ENCODE measurements at places on chromosomes 2 and 18.

- no peak for DNase-seq
Observed at GRCh38 chr2:240601061-240601830, 14.7 kb downstream of the CAPN10 start.

DNA sequence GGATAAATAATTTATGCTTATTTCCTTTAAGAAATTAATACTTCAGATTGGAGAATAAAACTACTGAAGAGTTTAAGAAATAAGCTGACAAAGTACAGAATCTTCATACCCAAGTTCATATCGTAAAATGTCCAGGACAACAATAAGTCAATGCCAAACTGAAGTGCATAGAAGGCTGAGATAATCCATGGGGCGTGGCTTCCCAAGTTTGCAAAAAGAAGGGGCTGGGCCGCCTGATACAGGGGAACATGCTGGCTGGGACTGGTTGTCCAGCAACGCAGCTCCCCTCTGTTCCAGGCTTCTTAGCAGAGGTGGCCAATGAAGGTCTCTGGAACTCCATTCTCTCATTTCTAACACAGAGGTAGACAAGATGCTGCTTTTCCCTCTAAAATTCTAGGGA lies 189.5 kb upstream of the SPOPL start:
- DNase-seq = no peak

- DNase-seq = no peak
Observed at GRCh38 chr2:76760367-76760704, 761.8 kb downstream of the LRRTM4 start.

DNA sequence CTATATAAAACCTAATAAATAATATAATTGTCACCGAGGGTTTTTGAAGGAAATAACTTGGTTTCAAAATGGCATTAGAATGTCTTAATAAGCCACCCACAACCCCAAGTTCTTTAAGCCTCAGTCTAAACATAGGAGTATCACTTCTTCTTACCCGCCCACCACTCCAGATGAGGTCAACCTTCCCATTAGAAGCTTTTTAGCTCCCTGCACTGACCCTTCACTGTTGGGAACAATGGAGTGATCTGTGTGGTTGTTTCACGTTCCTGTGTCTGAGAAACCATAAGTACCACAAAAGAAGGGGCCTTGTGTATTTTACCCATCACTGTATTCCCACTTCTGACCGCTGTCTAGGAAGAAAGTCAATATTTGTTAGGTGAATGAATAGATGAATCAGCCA lies 326.3 kb upstream of the ZNF521 start:
- DNase-seq = no peak

DNA sequence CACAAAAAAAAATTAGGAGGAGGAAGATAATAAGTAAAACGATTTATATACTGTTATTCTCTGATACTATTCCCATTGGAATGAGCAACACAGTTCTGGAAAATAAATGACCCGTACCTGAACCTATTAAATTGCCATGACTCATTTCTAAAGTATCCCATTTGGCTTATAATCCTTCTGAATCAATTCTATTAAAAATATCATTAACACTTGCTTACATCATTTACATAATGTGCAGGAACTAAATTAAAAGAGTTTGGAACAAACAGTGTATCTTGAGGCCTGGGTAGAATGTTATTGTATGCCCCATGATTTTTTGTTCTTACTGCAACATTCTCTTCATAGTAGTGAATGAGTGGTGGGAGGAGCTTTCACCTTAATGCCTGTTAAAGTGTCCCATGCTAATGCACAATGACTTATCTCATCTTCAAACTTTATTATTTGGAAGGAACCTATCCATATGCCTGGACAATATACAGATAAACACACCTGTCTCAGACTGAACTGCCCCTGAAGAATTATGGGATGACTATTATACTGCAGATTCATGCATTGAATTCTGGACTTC lies 549.9 kb upstream of the ACVR2A start:
- DNase-seq = no peak

GRCh38 chr18:79572093-79572780 lies 107.4 kb upstream of the CTDP1 start:
- no peak for DNase-seq

GRCh38 chr2:45889053-45889452 lies 237.6 kb downstream of the PRKCE start:
- DNase-seq = no peak

DNA sequence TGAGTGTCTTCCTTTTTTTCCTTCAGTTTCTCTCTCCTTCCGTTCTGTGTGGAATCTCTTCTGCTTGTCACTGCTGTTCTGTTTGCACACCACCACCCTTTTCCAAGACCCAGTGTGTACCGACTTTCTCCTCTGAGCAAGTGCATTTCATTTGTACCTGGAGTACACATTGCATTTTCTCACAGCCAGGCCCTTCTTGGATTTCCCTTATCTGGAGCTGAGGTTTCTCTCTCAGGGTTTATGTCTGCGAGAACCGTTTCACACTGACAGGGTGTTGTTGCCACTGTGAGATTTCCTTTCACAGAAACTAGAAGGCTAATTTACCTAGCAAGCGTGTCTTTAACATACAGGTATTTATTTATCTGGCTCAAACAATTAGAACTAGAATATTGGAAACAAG lies 26.2 kb downstream of the NCOA1 start:
- no peak for DNase-seq

DNA sequence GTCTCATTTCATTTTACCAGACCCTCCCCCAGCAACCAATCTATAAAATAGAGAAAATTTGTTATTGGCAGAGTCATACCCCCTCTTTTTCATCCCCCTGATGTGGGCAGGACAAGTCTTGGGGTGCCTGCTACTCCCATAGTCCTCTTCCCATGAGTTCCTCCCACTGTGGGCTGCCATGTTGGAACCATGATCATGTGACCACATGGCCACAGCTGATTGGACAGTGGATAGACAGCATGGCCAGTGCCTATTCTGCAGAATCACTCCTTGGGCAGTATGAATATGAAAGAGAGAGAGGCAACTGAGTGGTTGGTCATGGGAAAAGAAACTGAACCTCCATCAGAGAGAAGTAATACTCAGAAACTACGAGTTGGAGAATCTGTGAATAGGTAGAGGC lies 84.9 kb downstream of the PDCL3 start:
- DNase-seq = no peak

GRCh38 chr18:65754121-65754520 lies 3.3 kb downstream of the CDH7 start:
- no peak for DNase-seq

GRCh38 chr18:6476190-6476589 lies 61.5 kb upstream of the L3MBTL4 start:
- peak; percentile 22 for DNase-seq

- DNase-seq = no peak
Observed at GRCh38 chr18:6406075-6406909, 8.4 kb downstream of the L3MBTL4 start.

DNA sequence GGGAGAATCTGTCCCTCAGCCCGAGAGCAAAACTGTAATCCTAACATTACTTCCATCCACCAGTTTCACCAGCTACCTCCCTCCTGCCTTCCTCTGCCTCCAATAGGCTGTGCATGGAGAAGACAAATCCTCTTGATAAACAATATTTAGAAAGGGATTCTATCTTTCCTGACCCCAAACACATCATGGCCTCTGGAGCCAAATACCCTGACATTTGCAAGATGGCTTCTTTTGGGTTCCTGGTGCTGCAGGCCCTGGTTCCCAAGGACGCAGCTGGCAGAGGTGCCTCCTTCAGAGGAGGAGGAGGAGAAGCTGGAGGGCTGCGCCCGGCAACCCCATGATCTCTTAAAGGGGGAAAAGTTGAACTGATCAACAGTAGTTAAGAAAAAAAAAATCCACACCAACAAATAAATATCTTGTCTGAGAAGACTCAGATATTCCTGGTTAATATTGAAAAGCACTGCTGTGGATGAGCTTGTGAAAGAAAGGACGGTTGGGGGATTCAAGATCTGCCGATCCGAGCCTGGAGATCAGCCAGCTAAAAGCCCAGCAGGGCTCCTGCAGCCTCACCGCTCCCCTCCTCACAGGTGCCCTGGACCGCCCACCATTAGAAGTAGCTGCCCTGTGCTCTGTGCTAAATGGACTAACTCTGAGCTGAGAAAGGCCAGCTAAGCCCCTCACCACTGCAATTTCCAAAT lies 116.8 kb downstream of the MSH2 start:
- DNase-seq = no peak

- no peak for DNase-seq
Observed at GRCh38 chr2:23655934-23656596, 270.9 kb downstream of the ATAD2B start.

DNA sequence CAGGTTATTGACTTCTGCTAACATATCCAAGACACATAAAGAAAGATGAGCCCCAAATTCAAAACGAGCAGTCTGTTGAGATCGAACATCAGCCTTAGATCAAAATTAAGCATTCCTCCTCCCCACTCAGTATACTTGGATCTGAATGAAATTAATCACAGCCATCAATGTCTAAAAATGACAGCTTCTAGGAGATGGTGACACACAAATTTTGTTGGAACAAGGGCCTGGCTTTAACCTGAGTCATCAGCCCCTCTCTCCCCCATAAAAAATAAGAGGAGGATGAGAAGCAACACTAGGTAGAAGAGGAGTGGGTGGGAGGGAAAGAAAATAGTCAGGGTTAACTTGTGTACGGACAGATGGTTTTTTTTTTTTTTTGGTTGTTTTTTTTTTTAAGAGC lies 223.1 kb downstream of the EXOC6B start:
- DNase-seq = peak; percentile 64

DNA sequence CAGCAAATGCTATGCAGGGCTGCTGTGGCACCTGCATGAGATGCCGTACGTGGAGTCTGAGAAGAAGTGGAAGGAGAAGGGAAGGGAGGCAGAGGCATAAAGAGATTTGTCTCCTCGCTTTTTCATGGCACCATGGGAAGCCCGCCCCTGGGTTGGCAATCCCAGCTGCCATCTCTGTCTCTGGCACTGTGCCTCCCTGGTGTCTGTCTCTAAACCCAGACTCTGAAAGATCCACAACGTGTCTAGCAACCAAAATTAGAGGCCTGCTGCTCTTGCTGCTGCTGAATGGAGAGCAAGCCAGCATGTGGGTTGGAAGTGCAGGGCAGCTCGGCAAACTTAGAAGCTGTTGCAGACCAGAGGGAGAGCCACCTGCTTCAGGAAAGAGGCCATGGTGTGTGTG lies 53.1 kb downstream of the INO80C start:
- peak; percentile 40 for DNase-seq

DNA sequence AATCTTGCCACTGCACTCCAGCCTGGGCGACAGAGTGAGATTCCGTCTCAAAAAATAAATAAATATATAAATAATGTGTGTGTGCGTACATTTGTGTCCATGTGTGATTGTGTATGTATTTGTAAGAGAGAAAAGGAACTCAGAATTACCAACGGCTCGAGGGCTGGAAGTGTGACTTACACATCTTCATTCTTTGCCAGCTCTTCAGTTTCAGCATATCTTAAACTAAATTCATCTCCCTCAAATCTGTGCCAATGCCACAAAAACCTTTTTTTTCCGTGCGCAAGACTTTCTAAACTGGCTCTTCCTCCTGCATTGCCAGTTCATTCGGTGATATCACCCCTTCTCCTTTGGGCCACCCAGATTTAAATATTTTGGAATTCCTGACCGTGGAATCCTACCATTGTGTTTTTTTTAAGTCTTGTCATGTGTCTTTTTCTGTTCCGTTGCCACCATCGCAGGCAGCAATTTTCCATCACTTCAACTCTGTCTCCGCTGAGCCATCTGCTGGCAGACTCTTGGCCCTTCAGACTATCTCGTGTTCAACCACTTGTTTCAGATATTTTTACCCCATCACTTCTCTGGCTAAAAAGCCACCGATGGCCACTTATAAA lies 77.0 kb upstream of the ZNF532 start:
- DNase-seq = peak; percentile 20

GRCh38 chr2:216560838-216561270 lies 62.2 kb downstream of the RPL37A start:
- DNase-seq = no peak

DNA sequence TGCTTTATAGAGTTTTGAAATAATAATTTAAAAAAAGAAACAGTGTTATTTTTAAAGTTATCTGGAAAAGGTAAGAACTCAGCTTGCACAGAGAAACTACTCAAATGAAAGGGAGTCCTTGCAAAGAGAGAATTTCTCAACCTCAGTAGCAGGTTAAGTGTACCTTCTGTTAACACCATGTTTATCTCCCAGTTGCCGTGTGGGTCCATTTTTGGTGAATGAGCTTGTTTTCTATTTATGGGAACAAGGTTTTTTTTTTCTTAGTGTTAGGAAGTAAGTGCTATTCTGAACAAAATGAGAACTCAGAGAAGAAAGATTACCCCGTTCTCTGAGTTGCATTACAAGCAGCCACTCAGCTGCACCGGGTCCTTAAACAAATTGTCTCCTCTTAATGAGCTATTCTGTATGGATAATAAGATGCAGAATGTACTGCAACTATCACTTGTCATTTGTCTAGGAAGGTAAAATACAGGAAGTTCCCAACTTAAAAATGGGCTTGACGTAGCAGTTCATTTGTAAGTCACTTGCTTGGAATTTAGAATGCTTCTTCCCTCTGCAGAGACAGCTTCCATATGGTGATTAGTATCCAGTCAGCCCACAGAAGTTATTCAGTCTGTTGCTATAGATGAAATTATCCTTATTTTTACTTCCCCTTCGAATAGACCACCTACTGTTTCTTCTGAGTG lies 74.9 kb downstream of the LTBP1 start:
- no peak for DNase-seq

- DNase-seq = no peak
Observed at GRCh38 chr2:149463328-149464002, 124.1 kb downstream of the MMADHC start.

DNA sequence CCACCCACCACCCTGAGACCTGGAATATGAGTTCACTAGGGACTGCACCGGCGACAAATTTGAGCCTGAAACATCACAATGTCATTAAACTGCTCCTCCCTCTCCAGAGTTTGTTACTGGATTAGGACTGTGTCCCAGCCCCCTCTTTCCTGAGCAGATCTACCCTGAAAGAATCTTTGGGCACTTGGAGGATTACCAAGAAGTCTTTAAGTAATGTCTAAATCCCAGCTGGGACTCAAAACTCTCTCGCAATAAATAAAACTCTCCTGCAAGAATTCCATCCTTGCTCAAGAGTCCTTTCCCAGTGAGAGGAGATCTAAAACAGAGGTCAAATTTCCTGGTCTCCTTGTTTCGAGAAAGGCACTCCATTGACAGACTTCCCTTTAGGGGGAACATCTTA lies 20.9 kb downstream of the GKN2 start:
- DNase-seq = no peak

DNA sequence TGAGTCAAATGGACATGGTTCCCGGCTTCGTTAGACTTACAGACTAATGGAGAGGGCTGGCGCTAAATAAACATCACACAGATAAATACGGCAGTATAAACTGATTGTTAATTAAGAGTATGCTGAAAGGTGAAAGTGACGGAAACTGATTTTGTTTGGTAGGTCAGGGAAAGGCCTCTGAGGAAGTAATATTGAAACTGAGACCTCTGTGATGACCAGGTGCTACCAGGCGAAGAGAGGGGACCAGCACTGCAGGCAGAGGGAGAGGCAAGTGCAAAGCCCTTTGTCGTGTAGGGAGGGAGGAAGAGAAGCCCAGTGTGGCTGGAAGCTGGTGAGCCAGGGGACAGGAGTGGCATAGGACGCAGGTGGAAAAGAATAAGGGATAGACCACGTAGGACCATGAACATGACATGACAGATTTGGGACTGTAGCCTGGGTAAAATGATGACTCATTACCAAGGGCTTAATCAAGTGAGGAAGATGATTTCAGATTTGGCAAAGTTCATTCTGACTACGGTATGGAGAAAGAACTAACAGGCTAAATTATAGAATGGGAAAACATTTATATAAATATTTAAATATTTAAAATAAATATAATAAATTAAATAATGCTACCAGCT lies 433.1 kb downstream of the NCKAP5 start:
- no peak for DNase-seq
